ENCODE measurements at places on chromosomes 1 and 21. TPM values are rescaled to one million over a fixed set of nuclear protein-coding genes. Genes with fewer than 3 reads are reported as not detected.

DNA sequence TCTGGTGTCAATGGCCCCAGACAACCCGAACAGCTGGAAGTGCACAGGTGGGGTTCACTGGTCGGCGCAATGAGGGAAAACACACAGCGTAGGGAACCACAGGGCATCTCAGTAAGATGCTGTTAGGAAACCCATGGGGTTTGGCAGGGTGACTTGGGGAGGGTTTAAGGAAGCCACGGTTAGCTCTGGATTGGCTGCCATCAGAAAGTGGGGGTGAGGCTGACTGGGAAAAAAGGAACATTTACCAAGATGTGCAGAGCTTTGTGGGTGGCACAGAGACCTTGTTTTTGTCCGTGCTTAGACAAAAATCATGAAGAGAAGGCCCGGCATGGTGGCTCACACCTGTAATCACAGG, 11.0 kb downstream of the ALDH4A1 start:
- DNase-seq = no peak

DNA sequence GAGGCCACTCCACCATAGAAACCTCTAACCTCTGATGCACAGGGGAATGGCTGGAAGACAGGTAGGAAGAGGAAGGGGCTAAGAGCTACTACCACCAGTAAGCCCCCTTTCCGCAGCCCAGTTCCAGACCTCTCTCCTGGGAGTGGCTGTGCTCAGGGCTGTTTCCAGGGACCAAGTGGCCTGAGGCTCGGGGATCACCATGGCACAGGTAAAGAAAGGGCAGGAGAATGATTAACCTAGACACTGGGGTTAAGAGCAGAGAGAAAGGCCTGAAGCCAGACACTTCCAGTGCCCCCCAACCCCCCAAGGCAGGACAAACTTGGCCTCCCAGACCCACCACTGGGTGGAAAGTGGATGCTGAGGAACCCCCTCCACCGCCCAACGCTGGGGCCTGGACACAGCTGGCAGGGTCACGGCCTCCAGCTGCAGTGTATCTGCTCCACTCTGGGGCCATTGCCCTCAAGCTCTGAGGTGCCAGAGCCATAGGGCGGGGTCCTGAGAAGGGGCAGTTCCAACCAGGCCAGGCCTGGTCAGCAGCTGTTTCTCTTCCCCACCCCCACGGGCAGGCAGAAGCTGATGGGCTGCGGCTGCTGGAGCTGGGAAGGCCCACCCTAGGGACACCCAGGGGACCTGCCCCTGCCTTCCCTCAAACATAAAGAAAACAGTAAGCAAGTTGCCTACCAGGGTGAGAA, 2.6 kb downstream of the TAGLN2 start:
- DNase-seq = no peak

DNA sequence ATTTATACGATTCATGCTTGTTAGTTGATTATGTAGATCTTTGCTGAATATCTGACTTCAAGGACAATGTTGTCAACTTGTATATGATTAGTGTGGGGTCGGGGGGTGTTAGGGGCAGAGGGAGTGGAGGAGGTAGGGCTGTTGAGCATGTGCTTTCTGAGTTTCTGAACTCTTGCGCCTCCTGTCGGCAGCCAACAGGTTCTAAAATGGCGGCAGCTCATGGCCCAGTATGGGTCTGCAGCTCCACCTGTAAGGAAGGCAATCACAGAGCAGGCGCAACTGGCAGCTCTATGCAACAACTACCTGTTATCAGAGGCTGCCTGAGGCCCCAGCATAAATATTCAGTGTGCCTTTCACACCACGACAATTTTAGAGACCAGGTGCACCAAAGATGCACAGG, 205.8 kb upstream of the PLXNA2 start:
- no peak for DNase-seq

DNA sequence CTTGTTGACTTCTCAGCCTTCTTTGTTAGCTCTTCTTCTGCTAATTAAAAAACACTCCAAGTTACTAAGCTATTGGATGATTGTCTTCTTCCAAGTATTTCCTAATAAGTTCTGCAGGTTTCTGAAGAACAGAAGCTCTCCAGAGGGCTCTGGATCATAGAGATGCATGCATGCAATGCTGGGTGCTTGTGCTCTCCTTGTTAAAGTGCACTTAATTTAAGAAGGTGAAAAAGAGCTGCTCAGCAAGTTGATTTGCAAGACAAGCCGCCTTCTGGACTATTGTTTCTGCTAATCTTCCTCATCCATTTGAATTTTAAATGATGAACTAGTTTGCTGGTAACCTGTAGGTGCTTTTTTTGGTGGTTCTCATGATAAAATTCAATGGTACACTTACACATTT, 16.1 kb downstream of the RRP15 start:
- DNase-seq = no peak

RSPO1 gene
- not detected for total RNA-seq

RCAN3 gene
- 51.7 TPM for total RNA-seq

DNA sequence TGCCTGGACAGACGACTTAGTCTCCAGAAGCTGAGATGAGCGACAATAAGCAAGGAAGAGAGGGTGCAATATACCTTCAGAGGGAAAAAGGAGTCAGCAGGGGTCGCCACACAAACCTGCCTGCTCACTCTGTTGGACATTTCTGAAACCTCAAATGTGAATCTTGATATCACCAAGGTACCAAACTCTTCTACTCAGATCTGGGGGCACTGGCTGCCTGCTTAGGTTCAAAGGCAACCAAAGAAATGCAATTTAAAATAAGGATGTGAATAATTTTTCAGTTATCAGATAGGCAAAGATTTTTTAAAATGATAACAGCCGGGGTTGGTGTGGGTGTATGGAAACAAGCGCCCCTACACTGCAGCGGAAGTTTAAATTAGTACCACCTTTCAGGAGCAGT, 164.2 kb downstream of the HIVEP3 start:
- peak; percentile 37 for DNase-seq

- no peak for DNase-seq
Measured at GRCh38 chr1:36207339-36207738, 16.9 kb upstream of the THRAP3 start.

GRCh38 chr1:14738235-14738634, 139.8 kb downstream of the KAZN start:
- no peak for DNase-seq

GPATCH3 gene
- total RNA-seq = 20.1 TPM

DNA sequence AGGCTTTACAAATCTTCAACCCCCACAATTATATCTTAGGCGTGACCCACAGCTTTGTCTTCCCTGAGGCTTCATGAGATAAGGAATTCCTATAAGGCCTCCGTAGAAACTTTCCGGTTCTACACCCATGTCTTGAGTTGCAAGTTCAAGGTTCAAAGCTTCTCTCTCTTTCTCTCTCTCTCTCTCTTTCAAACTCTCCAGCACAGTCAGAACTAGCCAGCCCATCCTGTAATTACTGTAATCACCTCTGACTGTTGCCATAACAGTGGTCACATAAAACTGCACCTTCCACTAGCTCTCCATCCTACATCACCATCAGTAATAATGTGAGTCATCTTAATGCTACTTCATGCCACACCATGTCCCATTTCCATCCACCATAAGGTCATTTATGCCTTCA, 90.0 kb upstream of the NFASC start:
- no peak for DNase-seq

DNA sequence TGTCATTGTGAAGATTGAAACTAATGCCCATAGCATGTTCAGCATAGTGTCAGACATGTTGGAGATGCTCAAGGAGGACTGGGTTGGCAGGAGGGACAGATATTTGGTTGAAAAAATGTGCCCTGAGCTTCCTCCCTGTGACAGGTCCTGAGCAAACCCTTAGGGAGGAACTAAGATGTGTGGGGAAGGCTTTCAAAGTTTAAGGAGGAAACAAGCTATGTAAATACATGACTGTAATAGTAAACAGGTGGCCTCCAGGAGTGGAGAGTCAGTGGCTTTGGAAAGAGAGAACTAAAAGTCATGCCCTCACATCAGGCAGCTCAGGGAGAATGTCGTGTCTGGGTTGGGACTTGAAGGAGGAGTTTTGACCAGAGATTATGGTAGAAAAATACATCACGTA, 9.7 kb upstream of the KIRREL1 start:
- DNase-seq = no peak

DNA sequence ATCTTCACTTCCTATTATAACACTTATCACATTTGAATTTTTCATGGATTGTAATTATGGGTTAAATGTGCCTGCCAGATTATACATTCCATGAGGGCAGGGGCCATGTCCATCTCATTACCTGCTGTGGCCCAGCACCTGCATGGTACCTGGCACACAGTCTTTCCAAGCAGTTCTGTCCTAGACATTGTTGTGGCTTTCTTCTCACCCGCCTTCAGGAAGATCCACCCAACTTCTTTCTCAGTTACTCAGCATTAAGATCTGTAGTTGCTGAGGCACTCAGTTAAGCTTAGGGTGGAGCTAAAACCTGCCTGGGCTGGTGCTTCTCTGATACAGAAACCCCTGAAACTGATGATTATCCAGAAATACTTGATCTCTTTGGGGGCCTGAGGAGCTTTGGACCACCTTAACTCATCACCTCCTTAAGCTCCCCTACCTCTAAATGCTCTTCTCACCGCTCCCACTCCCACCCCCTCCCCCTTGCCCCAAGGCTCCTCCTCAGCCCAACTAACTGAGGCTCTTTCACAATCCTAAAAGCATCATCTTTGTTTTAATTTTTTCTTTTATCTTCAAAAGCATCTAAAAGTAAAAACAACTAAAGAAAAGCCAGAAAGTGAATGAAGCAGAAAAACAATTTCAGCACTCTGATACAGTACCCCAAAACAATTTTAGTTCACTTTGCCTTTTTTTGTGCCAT, 190.6 kb downstream of the FGGY start:
- DNase-seq = no peak

GRCh38 chr1:154862907-154863306, 7.2 kb downstream of the KCNN3 start:
- DNase-seq = no peak

- DNase-seq = no peak
Measured at GRCh38 chr1:220908757-220909156, 29.5 kb downstream of the HLX start.

GRCh38 chr1:100530880-100531487, 7.0 kb upstream of the GPR88 start:
- DNase-seq = no peak

IGSF9 gene
- 0.20 TPM for total RNA-seq

GRCh38 chr1:32342704-32343103, 6.7 kb upstream of the MARCKSL1 start:
- no peak for DNase-seq

GRCh38 chr1:92915547-92915946, 45.7 kb downstream of the DIPK1A start:
- DNase-seq = no peak

GRCh38 chr1:201025571-201026002, 2.1 kb upstream of the KIF21B start:
- DNase-seq = no peak

DNA sequence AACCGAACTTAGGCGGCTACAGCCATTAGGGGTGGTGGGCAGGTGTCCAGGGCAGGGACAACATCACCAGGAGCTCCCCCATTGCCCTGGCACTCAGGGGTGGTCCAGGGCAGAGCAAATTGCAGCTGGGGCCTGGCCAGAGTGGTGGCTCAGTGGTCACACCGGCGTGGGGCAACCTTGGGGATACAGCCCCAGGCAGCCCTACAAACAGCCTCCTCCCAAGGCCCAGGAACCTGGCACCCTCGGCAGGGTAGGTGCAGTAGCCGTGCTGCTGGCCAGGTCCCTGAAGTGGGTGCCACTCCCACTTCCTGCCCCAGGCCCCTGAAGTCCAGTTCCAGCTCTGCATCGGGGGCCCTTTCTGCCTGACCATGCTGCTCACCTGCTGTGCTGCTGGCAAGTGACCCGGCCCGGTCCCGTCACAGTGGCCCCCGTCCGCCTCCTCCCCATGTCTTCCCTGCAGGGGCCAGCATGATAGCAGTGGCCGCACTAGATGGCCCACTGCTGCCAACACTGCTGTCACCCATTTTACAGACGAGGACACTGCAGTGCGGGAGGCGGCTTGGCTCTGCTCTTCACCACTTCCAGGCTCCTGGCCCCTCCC, 712.8 kb downstream of the MATN1 start:
- no peak for DNase-seq

SYT11 gene
- 8.0 TPM for total RNA-seq

DNA sequence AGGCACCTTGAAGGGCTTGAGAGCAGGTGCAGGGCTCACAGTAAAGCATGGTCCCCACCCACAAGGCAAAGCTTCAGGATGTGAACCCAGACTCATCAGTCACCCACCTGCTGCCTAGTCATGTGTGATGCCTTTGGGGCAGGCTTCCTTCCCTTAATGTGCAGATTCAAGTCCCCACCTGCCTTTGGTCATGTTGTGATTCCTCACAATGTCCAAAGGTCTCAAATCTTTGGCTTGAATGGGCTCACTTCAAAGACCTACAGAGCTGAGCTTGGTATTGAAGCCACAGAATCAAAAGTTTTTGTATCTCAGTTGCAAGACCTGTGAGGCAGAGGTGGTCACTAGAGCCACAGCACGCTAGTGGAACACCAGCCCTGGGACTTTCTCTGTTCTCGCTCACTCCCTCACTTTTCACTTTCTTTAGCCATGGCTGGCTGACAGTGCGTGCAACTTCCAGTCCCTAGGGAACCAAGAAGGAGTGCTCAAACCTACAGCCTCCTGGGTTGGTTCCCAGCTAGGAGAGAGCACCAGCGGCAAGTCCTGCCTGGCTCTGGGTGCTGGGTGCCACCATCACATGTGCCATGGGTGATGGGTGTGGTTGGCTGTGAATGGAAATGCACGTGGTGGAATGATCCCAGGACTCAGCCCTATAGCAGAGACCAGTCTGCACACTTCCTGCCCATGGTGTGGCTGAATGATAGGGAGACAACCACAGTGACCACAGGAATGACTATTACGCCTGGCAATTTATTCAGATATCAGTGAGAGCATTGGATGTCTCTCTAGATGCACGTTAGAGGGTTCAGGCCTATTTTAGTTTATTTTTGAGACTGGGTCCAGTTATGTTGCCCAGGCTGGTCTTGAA, 26.4 kb upstream of the CLIC6 start:
- DNase-seq = no peak

- no peak for DNase-seq
Measured at GRCh38 chr1:47824716-47825115, 172.5 kb downstream of the TRABD2B start.

OLIG1 gene
- total RNA-seq = not detected

NPL gene
- 11.0 TPM for total RNA-seq

CLCA2 gene
- total RNA-seq = not detected

DNA sequence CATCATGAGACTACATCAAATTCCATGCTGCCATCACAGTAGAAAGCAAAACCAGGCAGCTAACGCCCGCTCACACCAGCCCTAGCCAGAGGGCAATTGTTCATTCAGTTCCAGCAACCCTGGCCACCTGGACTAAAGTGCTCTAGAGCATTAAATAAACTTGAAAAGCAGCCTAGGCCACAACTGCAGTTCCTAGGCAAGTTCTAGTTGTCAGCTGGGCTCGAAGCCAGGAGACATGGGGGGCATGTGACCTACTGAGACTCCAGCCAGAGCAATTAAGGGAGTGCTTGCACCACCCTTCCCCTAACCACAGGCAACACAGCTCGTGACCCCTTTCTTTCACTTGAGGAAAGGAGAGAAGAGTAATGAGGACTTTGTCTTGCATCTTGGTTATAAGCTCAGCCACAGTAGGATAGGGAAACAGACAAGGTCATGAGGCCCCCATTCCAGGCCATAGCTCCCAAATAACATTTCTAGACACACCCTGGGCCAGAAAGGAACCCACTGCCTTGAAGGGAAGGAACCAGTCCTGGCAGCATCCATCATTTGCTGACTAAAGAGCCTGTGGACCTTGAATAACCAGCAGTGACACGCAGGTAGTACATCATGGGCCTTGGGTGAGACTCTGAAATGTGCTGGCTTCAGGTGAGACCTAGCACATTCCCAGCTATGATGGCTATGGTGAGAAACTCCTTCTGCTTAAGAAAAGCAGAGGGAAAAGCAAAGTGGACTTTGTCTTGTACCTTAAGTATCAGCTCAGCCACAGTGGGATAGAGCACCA, 77.0 kb downstream of the ZZZ3 start:
- no peak for DNase-seq
